ENCODE measurements at places on chromosomes 5 and 9.
A peak's percentile ranks its signal among the peaks of the same experiment; 100 is the strongest.

- peak; percentile 30 for DNase-seq
Observed at GRCh38 chr5:176611435-176611834, 1.5 kb upstream of the GPRIN1 start.

GRCh38 chr9:109981091-109981490 is 201.1 kb downstream of the PALM2AKAP2 start:
- no peak for DNase-seq

GRCh38 chr9:1008216-1008615 is 31.8 kb downstream of the DMRT3 start:
- DNase-seq, result no peak

DNA sequence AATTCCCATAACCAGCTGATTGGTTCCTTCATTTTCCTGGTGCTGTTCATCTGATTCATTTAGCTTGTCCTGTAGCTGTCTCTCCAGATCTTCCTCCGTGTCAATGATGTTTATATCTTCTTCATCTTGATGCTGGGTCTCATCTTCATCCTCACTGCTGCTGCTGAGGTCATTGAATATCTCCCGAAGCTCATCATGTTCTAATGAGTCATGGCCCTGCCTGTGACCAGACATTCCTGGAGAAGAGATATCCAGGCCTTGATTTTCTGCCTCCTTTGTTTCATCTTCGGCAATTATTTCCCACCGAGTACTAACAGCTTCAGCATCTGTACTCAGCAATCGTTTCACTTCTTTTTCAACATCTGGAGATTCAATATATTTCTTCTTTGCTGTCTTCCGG is 1.4 kb downstream of the TAF7 start:
- DNase-seq, result no peak

DNA sequence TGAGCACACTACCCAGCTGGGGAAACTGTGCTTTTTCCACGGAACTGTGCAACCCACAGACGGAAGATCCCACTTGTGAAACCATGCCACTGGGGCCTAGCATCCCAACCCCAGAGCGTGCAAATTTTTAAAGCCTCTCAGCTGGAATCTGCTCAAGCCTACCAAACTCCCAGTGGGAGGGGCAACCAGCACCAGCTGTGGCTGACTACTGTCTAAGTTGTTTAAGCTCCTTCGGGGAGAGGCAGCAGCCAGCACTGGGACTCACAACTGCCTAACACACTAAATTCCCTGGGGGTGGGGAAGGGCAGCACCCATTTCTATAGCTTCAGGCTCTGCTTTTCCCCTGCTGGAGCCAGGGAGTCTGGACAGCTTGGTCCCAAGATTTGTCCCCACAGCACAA is 287.6 kb upstream of the MSX2 start:
- no peak for DNase-seq

DNA sequence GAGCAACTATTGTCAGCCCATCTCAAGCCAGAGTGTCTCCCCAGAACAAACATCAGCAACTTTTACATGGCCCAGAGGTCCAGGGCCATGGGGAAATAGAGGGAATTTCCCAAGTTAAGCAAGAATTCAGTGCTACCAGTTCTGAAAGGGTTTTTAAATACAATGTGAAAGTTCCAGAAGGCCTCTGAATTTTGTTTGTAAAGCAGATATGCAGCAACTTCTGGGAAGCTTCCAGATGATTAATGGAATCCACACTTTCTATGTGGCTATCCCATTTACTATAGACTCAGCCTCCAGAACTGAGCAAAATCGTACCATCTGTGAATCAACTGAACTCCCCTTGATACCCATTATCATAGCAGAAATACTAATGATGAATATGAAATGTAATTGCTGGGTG is 93.8 kb downstream of the FEM1C start:
- no peak for DNase-seq

GRCh38 chr5:158606233-158606632 is 493.5 kb downstream of the EBF1 start:
- no peak for DNase-seq

- no peak for DNase-seq
Observed at GRCh38 chr9:137359850-137360249, 57.8 kb upstream of the NRARP start.

DNA sequence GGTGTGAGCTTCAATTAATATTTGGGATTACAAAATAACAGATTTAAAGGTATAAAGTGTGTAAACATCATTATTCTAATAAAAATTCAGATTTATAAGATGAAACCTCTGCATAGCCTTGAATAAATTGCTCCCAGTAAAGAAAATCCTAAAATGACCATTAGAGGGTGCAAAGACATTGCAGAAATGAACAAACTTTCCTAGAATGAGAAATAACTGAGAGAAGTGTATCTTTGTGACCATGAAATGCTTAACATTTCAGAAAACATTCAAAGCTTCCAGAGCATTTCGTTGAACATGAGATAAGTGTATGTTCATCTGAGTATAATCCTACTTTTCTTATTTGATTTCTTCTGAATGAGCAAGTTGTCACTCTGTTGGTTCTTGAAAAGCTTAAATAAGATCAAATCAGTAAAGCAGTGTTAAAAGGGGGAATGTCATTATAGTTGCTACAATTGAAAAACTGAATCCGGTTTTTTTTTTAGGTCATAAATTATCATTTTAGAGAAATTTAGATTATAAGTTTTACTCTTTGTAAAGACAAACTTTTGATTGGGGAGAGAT is 24.7 kb upstream of the NUDT12 start:
- no peak for DNase-seq

GRCh38 chr5:107646418-107646817 is 24.3 kb downstream of the EFNA5 start:
- no peak for DNase-seq

DNA sequence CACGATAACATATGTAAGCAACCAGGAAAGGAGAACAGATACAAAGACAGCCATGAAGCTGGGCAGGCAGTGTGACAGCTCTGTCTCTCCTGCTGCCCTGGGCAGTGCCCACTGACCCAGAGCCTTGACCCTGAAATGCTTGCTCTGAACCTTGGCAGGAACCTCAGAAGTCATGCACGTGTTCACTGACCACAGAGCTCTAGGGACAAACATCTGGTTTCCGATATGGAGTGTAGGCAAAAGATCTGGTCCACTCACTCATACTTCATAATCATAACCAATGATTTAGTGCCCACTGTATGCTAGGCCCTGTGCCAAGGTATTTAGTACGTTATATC is 102.6 kb downstream of the FSTL4 start:
- no peak for DNase-seq

- DNase-seq, result no peak
Observed at GRCh38 chr5:893711-894110, 1.0 kb downstream of the TRIP13 start.

DNA sequence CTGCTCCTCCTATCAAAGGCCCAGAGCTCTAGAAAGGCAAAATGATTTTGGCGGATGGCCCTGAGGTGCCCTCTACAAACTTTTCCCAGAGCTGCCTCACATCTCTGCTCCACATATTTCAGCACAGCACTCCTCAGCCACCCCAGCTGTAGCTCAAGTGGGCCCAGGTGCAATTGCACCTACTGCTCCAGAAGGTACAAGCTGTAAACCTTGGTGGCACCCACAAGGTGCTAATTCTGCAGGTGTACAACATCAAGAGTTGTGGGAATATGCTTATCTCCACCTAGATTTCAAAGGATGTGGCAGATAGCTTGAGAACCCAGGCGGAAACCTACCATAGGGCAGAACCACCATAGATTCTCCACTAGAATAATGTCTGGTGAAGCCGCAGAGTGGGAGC is 432.2 kb downstream of the TMEM232 start:
- DNase-seq, result no peak

GRCh38 chr9:126128494-126129142 is 198.0 kb upstream of the MVB12B start:
- no peak for DNase-seq

DNA sequence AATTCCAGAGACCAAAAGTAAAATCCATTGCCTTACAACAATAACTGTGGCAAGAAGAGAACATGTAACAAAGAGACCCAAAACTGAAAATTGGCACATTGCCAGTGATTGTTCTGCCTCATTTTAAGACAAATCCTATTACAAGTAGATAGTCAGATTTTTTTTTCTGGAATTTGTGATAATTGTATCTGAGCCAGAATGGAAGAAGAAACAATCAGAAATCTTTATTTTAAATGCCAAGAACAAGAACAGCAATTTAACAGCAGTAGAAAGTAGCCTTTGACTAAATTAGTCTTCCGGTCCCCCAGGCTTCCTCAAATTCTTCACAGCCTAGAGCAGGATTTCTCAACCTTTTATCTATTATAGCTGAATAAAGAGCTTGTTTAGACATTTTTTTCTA is 106.7 kb upstream of the PTPN3 start:
- DNase-seq, result no peak

GRCh38 chr5:160749682-160750081 is 102.3 kb downstream of the ATP10B start:
- no peak for DNase-seq

DNA sequence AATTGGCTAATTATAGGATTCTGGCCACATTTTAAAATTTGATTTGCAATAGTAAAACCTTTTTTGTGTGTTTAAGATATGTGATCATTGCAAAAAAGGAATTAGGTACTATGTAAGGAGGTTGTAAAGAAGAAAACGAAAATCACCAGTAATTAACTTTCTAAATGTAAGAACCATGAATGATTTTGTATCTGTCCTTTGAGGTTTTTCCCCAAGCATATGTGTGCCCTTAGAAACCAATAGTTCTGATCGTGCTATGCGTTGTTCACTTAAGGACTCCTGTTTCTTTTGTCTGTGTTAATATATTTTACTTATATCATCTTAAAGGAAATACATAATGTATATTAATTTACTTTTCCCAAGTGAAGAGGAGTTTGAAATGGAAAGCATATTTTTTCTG is 410.2 kb downstream of the PSAT1 start:
- no peak for DNase-seq

DNA sequence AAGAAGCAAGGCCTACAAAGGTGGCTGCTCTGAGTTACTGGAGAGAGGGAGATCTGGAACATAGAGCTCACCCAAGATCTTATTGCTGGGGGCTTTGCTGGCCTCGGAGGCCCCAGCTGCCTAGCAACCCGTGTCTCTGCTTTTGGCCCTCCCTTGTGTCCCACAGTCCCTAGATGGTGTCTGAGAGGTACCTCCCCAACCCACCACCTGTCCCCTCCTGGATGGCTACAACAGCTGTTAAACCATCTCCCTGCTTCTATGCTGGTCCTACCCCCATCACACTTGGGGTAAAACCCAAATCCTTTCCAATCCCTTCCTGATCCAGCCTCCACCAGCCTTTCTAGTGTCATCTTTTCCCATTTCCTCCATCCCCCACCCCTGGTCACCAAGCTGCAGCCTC is 86.6 kb downstream of the PPARGC1B start:
- DNase-seq, result no peak

DNA sequence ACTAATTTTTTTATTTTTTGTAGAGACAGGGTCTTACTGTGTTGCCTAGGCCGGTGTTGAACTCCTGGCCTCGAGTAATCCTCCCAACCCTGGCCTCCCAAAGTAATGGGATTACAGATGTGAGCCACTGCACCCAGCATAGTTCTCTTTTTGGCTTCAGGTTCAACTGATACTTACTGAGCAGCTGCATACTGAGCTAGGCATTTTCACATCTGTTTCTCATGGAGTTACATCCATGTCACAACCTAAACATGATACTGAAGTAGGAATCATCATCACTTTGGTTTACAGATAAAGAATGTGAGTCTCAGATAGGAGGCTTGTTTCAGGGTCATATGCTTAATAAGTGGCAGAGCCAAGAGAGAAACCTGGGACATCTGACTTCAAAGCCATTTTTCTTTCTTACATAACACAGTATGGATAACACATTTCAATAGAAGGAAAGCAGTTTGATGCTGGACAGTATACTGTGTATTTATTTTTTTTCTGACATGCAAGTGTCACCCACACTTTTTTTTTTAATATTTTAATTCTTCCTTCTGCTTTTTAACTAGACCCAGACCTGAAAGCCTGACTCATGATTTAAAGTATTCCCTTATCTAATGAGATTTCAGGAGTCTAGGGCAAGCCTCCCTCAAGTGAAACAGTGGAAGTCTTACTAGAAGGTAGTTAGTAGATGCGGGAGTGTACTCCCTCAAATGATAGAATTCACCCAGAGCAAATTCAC is 90.8 kb downstream of the HACD4 start:
- no peak for DNase-seq

GRCh38 chr5:150645070-150645700 is 4.7 kb downstream of the SYNPO start:
- no peak for DNase-seq

- peak; percentile 86 for DNase-seq
Observed at GRCh38 chr5:151154931-151155774, 2.4 kb downstream of the ANXA6 start.

DNA sequence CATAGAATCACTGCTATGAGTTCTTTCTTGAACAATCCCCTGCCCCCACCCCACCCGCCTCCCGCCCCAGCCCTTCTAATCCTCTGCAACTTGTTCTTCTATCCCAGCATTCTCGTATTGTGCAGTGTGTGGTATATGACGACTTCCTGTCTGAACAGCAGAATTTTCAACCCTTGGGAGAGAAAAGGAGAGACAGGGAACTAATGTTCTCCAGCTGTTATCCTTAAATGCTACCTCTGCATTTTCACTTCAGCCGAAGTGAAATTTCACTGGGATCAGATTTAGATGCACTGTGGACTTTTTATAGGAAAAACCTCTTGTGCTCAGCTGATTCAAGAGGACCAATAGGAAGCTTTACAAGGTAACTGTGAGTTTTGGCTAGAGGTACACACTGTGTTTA is 2.2 kb downstream of the FBXL7 start:
- no peak for DNase-seq

- no peak for DNase-seq
Observed at GRCh38 chr9:134595014-134595413, 46.6 kb upstream of the COL5A1 start.

GRCh38 chr9:32554107-32554506 is 1.7 kb upstream of the TOPORS start:
- DNase-seq, result no peak

- DNase-seq, result no peak
Observed at GRCh38 chr5:56610093-56610698, 205.2 kb upstream of the MAP3K1 start.

GRCh38 chr9:95670122-95670521 is 153.4 kb upstream of the PTCH1 start:
- DNase-seq, result no peak

DNA sequence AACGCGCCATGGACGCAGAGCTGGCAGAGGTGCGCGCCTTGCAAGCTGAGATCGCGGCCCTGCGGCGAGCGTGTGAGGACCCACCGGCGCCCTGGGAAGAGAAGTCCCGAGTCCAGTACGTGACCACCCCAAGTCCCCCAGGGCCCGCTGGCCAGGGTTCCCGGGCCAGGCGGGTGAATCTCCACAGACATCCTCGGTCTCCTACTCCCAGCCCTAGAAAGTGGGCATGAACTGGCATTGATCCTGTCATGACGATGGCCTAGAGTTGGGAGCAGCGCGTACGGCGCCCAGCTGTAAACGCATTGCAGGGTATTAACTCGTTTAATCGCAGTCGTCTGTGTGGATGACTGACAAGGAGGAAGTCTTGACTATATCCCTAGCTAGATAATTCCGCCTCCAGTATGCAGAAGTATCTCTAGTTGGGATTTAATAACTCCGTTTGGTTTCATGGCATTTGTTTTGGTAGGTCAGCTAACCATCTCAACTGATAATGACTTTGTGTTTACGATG is 293 bp downstream of the CENPP start:
- no peak for DNase-seq

GRCh38 chr5:71893451-71893850 is 174.4 kb downstream of the CARTPT start:
- no peak for DNase-seq

- no peak for DNase-seq
Observed at GRCh38 chr9:116466271-116467235, 220.6 kb upstream of the TRIM32 start.

- DNase-seq, result no peak
Observed at GRCh38 chr5:143541943-143542797, 138.7 kb upstream of the NR3C1 start.

Measured in T-helper 2 cell (primary cell).